Hematopoietic multipotent progenitor cell treated with erythropoietin and hydrocortisone succinate and interleukin-3 and kit ligand, for 17 days (in vitro differentiated cells): ENCODE measurements at places on chromosomes 5 and 9.
A peak's percentile ranks its signal among the peaks of the same experiment; 100 is the strongest.

- no peak for DNase-seq
Measured at GRCh38 chr5:110768138-110768860, 29.5 kb downstream of the SLC25A46 start.

DNA sequence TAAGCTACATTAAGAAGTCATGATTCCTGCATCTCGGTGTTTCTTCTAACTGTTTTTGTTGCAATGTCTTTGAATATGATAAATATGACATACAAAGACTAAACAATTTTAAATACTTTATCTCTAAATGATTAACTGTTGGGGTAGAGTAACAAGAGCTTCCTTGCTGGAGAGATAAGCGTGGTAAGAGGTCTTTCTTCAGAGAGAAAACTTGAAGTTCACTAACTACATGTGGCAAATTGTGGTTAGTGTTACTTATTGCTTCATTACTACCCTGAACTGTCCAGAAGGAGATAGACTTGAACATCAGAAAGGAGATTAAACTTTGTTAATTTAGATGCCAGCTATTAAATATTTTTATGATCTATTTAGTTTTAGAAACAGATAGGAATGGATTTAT lies 7.0 kb upstream of the ARSB start:
- DNase-seq = no peak

DNA sequence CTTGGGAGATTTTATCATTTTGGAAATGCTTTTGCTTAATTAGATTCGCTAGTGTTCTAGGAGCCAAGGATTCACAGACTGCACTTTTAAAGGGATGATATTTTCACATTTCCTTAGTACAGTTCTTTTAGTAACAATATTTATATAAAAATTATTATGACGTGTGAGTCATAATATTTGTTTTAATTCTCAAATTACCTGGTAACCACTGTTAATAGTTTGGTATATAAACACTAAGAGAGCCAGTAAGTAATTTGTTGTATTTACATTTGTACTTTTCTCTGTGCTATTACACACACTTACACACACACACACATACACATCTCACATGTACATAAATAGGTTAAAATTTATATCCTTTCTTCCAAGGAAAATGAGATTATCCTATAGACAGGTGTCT lies 58.8 kb upstream of the RAD23B start:
- DNase-seq = no peak

DNA sequence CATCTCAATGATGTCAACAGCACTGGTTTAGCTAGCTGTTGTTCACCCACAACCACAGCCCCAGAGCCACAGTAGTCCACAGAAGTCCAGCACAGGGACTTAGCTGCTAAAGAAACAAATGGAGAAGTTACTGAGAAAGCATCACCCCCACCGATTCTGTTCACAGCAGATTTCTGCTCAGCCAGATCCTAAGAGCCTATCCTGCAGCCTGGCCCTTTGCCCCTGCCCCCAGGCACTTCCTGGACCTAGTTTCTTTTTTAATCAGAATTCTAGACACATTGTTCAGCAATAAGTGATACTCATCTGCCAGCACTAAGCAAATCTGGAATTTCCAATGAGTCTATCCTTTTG lies 7.4 kb downstream of the B4GALT1 start:
- no peak for DNase-seq

- no peak for DNase-seq
Measured at GRCh38 chr9:99401680-99402504, 179.8 kb downstream of the SEC61B start.

DNA sequence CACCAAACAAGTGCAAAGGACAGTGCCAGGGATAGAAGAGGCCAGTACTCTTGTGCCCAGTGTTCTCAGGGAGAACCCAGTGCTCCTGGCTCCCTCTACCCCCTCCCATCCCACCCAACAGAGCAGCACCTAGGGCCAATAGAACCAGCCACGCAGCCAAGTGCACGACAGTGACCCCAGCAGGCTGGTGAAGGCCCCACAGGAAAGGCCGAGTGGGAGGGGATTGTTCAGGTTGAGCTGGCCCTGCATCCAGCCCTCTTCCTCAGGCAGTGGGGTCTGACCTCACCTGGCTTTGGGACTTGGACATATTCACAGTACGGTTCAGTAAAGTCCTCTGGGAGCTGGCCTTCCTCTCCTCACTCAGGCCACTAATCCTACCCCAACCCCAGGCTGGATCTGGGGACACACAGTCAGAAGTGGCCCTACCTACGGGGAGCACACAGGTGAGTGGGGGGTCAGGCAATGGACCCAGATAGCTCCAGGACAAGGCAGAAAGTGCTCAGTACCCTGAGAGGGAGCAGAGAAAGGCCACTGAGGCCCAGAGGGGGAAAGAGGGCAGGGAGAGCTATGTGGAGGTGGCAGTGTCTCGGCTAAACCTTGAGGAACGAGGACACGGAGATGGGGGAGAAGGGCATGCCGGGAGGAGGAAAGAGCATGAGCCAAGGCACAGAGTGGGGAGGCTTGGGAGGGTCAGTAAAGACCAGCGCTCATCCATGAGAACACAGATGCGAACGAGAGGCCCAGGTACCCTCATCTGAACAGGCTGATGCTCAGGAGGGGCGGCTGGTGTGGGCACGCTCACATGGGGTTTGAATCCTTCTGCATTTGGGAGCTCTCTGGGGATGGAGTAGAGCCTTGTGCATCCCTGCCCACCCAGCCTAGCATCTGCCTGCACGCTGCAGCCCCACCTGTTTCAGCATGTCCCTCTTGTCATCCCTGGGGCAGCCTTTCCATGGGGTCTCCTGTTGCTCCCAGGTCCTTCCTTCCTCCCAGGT lies 25.6 kb downstream of the POLR1E start:
- no peak for DNase-seq

GRCh38 chr9:125262294-125262991 lies 817 bp downstream of the GAPVD1 start:
- peak; percentile 74 for DNase-seq

- DNase-seq = no peak
Measured at GRCh38 chr9:93264338-93265125, 80.6 kb downstream of the WNK2 start.

DNA sequence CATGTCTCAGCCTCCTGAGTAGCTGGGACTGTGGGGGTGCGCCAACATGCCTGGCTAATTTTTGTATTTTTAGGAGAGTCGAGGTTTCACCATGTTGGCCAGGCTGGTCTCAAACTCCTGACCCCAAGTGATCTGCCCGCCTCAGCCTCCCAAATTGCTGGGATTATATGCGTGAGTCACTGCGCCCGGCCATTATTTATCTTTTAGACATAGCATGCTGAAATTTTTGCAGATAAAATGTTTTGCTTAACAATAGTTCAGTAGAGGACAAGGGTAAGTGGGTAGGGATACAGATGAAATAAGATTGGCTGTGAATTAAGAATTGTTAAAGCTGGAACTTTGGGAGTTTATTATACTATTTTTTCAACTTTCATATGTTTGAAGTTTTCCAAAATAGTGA lies 150.8 kb upstream of the GRHPR start:
- DNase-seq = no peak

DNA sequence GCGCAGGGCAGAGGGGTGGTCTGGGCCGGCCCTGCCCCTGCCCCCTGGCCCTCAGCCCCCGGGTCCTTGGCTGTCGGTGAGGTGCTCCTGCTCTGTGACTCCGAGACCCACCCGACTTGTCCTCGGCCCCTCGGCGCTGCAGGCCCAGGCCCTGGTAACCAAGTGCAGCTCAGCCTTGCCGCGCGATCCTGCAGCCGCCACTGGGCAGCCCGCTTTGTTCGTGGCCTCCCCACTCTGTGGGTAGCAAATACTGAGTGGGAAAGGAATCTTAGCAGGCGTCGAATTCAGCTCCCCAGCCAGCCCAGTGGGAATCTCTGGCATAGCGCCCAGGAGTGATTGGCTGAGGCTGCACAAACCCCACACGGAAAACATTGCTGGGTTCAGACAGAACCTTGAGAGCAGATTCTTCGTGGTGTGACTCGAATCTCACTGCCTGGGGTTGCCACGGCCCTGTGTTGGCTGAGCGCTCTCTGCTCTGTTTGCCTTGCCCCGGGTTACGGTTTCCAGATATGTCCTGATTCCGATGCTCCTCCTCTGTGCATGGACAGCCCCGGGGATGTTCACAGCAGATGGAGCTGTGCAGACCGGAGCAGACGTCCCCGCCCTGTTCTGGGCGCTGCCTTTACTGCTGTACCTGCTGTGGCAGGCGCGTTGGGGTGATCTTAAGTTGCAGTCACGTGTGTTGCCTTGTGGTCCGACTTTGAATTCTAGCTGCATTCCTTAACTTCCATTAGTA lies 13.4 kb upstream of the EXOC3 start:
- no peak for DNase-seq

DNA sequence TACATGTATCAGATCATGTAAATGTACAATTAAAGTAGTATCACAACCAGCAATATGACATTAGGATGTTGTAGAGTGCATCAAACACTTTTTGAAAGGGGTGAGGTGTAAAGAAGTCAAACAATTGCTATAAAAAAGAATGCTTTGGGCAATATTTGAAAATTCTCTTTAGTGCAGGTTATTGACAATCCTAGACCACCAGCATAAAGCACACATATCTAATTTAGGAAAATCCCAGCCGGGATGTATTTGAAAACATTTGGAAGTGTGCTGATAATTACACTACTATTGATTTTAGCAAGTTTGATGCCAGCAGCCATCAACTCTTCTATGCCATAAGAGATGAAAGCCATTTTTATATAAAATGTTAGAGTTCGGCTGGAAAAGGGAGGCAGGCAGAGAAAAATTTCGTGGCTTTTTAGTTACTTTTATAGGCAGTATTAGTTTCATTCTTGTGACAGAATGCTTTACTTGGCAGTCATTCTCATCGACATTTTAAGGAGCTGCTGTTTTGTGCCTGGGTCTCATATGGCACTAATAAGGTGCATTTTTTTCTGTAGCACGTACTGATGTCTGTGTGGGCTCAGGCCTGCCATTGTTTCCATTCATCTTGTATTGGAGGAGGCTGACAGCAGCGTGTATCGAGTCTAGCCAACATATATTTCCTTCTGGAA lies 285.7 kb downstream of the AOPEP start:
- DNase-seq = no peak

- no peak for DNase-seq
Measured at GRCh38 chr5:109748546-109748945, 58.8 kb downstream of the MAN2A1 start.

DNA sequence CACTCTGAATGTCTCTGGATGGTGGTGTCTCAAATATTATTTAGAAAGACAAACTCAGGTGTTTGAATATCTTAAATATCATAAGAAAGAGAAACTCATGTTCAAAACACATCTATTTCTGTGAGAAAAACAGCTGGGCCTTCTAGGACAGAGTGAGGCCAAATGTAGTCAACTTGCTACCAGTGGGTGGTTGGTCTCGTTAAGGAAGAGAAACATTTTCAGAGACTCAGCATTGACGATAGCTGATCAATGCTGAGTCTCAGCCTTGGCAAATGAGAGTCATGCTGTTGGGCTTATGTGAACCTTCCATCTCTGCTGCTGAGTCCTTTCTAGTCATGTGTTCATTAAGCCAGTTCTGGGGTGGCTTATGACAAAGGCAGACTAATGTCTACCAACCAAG lies 418.0 kb downstream of the CETN3 start:
- DNase-seq = no peak

- no peak for DNase-seq
Measured at GRCh38 chr5:53339962-53340540, 140.4 kb upstream of the FST start.

DNA sequence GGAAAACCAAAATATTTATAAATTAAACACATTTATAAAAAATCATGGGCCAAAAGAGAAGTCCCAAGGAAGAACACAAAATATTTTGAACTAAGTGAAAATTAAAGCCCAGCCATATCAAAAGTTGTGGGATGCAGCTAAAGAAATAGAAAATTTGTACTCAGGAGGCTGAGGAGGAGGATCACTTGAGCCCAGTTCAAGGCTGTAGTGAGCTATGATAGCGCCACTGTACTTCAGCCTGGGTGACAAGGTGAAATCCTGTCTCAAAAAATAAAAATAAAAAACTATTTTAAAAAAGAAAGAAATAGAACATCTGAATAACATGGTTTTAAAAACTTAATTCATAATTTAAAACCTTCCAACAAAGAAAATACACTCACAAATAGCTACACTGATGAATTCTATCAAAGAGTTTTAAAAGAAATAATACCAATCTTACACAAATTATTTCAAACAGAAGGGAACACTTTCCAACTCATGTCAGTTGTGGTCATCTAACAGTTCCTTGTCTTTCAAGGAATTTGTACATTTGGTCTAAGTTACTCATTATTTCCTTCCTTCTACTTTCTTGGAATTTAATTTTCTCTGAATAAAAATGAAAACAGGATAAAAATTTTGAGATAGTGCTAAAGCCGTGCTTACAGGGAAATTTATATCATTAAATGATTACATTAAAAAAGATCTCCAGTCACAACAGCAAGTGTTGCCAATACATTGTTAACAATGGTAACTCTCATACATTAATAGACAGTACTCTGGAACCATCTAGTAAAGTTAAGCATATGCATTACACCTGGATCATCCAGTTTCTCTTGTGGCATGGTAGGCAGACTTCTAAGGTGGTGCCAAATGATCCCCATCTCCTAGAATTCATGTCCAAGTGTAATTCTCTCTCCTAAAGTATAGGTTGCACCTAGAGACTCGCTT lies 17.8 kb downstream of the PTBP3 start:
- no peak for DNase-seq

- DNase-seq = peak; percentile 18
Measured at GRCh38 chr9:20640331-20641187, 18.3 kb upstream of the MLLT3 start.

DNA sequence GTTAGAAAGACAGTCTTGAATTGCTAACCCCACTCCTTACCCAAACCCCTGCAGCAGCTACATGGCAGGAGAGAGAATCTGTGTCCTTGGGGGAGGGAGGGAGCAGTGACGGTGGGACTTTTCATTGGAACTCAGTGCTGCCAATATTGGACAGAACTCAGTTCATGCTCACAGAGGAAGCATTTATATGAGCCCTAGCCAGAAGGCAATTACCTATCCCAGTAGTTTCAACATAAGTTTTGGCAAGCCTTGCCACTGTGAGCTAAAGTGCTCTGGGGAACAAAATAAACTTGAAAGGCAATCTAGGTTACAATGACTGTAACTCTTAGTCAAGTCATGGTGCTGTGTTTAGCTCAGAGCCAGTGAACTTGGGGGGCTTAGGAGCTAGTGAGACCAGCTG lies 1013.4 kb upstream of the COX7C start:
- DNase-seq = no peak

- DNase-seq = no peak
Measured at GRCh38 chr5:179345433-179346321, at the start of gene ADAMTS2. Gene ADAMTS2, minus strand, starts transcription at chr5:179345461. Its CDS starts 133 bp downstream, at chr5:179345328.

- DNase-seq = no peak
Measured at GRCh38 chr5:53067641-53068040, 41.9 kb downstream of the MOCS2 start.

GRCh38 chr9:137446851-137447471 lies 5.8 kb upstream of the ENTPD8 start:
- DNase-seq = no peak

DNA sequence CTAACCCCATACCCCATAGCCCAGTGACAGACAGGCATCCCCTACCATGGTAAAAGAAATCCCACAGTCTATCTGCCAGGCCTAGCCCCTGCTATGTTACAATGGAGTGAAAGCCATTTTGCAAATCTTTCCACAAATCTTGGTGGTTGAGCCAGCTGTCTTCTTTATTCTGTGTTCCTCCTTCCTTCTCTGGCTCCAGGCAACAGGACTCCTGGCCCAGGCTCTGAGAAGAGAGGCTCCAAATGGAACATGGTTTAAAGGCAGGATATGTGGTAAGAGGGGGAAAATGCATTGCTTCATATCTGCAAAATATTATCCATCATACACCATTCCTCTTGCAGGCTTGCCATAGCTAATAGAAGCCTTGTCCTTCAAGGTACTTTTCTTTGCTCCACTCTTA lies 25.2 kb downstream of the FGF1 start:
- DNase-seq = no peak

GRCh38 chr9:84874596-84874995 lies 205.1 kb downstream of the NTRK2 start:
- no peak for DNase-seq
